ENCODE measurements at places on chromosomes 2 and 18. TPM values are rescaled to one million over a fixed set of nuclear protein-coding genes. Genes with fewer than 3 reads are reported as not detected.

DNA sequence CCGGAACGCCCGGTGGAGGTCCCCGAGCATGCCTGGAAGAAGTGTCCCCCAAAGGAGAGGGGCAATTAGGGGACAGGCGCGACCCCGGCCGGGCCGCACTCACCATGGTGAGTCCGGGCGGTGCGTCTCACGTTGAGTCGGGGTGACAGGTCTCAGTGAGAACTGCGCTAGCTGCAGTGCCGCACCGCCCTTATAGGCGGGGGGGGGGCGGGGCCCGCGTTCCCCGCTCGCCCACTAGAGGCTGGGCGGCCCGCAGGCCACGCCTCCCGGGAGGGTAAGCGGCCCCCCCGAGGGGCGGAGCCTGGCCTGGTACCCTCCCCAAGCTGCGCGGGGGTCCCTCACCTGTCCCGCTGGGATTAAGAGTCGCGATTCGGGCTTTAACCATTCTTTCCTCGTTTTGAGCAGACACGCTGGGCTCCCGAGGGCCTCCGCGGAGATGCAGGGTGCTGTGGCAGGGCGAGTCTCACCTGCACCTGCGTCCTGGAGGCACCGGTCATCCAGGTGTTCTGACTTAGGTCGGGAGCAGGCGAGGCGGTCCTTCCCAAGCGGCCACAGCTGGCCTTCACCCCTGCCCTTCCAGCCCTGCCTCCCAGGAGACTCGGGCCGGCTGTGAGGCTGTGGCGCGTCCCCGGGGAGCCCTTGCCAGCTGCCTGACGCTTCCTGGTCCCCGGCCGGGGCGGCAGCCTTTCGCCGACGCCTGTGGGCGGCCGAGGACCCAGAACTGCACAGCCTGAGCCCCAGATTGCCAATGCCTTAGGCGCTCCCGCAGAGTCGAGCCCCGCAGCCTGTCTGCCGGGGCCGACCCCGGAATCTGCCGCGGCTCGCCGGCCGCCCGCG is at the start of gene TUBA4A:
Gene TUBA4A (minus strand): TSS at position 166 of the 837 bp plus-strand sequence. CDS start 60 bp downstream, at position 106.
- peak; percentile 95 for DNase-seq

GRCh38 chr18:79944746-79945117 is 6.7 kb downstream of the SLC66A2 start:
- DNase-seq = no peak

- DNase-seq = no peak
Observed at GRCh38 chr18:79558933-79559416, 120.6 kb upstream of the CTDP1 start.

The HAAO gene
- 4.1 TPM for total RNA-seq

The ACMSD gene
- total RNA-seq = not detected

All from right cardiac atrium (tissue), 5 donors.